ENCODE measurements at places on chromosomes 7 and 10.

- no peak for DNase-seq
Measured at GRCh38 chr10:89550509-89550908, 15.1 kb upstream of the SLC16A12 start.

DNA sequence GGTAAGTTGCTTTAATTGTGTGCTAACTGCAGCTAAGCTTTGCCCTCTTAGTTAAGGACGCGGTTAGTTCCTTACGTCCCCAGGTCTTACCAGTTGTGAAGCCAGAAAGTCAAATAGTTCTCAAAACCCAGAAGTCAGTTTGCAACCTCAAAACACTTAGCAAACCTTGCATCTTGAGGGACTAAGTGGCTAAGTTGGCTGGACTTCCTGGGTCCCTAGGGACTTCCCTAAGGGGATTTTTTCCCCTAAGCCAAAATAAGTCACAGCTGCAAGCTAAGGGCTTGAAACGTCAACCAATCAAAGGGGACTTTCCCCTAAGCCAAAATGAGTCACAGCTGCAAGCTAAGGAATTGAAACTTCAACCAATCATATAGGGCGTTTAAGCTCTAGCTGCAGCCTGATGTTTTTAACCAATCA is 36.2 kb upstream of the HECW1 start:
- DNase-seq: peak; percentile 27

- DNase-seq: no peak
Measured at GRCh38 chr7:71267734-71268469, 136.0 kb downstream of the GALNT17 start.

- DNase-seq: no peak
Measured at GRCh38 chr7:156639426-156640256, 933 bp upstream of the RNF32 start.

DNA sequence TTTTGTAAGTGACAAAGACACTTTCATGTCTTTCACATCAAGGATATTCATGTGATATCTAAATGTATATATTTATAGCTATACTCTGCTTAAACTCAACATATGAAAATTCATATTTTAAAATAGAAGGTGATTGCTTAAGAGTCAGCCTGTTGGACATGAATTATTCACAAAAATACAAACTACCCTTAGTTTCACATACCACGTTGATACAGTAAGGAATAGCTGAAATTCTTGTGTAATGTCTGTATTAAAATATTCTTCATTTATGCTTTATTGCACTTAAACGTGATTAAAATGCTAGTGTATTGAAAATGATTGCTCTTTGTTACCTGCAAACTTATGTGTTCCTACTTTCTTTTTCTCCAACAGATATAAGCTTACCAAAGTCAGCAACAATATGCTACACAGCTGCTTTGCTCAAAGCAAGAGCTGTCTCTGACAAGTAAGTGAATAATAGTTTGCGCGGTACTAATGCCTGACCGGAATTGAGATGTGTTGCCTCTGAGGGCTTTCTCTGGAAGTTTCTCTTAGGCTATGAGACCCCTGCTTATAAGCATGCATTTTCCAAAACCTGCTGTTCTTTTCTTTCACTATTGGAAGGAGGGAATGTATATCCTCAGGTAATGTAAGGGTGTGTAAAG is 133.8 kb downstream of the WNT2 start:
- no peak for DNase-seq

GRCh38 chr10:19993714-19994315 is 177.6 kb downstream of the PLXDC2 start:
- DNase-seq: no peak

DNA sequence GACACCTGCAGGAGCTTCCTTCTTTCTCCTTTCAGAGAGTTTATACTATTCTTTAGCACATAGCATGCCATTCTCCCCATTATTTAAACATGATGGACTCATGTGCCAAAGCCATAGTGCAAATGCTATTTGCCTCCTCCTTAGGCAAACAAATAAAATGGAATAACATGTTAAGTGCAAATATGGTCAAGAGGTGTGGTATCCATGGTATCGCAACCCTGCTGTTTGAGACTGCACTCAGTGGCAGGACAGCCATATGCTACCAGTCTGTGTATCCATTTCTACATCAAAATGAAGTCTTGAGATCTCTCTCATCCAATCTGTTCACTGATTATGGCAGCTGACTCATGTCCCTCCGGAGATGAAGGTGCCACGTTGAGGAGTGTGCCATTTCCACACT is 22.8 kb downstream of the HEPACAM2 start:
- DNase-seq: no peak

DNA sequence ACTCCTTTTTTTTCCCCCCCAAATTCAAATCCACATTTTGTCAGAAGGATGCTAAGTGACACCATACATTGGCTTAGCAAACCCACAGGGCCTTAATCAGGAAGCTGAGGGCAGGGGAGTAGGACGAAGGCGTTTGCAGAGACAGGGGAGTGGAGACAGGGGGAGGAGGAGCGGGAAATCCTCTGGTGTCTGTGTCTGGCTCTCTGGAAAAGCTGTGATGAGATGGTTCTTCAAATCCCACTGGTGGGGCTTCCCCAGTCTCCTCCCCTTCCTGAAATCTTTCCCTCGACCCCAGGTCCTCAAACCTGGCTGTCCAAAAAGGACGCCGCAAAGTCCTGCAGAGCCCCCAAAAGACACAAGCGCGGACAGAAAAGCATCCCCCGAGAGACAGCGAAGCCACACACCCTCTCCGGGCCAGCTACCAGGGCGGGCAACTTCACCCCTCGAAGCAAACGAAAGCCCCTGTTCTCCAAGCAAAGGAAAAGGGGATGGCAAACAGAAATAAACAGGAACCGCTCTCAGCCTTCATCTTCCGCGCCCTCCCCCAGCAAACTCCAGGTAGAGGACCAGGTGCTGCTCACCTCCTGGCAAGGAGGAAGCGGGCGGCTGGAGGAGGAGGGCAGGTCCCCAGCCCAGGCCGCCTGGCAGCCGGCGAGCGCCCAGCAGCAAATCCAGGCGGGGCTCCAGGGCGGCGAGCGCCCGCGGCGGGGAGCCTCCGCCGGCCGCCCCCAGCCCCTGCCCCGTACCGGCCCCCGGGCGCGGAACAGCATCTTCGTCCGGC is 520 bp downstream of the ELAPOR2 start:
- peak; percentile 10 for DNase-seq

GRCh38 chr10:120788771-120789170 is 62.4 kb upstream of the WDR11 start:
- no peak for DNase-seq

- DNase-seq: no peak
Measured at GRCh38 chr7:25643770-25644394, 415.6 kb upstream of the NPVF start.

DNA sequence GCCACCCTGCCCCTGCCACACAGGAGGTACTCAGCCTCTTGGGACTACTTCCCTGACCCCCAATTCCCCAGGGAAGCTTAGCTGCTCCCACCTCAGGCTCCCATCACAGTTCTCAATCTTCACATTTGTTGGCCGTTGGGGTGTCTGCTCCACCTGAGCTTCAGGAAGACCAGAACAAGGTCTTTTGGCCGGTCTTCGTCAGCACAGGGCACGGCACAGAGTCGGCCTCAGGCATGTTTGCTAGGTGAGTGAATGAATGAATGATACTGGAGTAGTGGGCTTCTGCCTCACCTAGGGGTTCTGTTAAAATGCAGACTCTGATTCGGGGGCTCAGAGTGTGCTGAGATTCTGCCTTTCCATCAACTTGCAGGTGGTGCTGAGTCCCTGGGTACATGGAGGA is 20.3 kb downstream of the GPRIN2 start:
- DNase-seq: no peak

DNA sequence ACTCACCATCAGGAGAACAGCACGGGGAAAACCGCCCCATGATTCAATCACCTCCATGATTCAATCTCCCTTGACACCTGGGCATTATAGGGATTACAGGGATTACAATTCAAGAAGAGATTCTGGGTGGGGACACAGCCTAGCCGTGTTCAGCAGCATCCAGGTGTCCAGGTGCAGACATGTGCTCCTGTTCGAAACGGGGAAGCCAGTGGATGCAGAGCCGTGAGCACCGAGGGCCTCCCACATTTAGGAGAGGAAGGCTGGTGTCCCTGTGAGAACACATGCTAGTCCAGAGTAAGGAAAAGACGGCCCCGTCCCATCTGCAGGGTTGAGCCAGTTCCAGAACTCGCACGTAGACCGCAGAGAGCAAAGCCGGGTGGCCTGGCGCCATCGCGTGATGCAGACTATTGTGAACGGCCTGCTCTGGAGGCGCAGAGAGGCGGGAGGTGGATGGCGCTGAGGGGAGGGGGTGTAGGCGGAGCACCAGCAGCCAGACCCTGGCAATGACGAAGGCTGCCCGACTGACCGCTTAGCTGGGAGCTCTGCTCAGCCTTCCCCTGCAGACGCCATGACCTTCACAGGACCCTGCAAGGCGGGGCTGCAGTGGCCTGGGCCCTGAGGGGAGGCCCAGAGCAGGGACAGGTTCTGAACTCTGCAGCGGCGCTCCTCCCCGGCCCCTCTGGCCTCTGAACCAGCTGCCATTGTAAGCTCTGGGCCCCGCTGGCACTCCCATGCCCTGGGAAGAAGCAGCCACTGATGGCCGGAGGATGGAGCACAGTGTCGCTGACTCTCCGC is 141.6 kb upstream of the TCERG1L start:
- DNase-seq: no peak

DNA sequence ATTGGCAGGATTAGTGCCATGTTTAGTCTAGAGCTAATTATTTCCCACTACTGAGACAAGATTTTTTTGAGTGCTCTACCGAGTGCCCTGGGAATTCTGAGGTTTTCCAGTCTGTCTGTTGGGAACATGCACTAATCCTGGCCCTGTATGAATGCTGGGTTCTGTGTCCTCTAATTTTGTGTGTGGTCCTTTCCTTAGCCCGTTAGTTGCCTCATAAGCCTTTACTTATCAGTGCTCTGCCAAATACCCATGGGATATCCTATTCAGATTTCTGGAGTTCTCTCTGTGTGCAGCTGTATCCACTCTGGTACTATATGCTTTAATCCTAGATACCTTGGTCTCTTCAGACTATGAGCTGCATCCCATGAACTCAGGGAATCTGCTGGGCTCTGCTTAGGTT is 13.1 kb downstream of the CSGALNACT2 start:
- no peak for DNase-seq

GRCh38 chr7:5477723-5478531 is 54.3 kb upstream of the TNRC18 start:
- DNase-seq: no peak

DNA sequence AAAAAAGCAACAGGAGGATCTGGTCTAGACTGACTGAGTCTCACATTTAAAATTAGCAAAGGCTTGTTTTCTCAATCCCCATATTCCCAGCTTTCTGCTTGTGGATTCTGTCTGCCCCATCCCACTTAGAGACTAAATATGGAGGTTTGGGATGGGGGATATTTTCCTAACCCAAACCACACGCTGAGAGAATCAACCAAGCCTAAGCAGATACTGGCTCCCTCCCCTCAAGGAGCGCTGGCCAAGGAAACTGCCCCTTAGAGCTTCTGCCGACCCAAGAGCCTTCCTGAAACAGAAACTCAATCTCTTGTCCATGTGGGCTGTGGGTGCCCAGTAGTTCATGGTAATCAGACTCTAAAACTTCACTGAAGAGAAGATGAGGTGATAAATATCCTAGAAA is 3.9 kb downstream of the FFAR4 start:
- no peak for DNase-seq

- no peak for DNase-seq
Measured at GRCh38 chr10:88037623-88038022, 174.2 kb downstream of the PTEN start.

- DNase-seq: no peak
Measured at GRCh38 chr7:45143616-45144015, 14.0 kb upstream of the RAMP3 start.

DNA sequence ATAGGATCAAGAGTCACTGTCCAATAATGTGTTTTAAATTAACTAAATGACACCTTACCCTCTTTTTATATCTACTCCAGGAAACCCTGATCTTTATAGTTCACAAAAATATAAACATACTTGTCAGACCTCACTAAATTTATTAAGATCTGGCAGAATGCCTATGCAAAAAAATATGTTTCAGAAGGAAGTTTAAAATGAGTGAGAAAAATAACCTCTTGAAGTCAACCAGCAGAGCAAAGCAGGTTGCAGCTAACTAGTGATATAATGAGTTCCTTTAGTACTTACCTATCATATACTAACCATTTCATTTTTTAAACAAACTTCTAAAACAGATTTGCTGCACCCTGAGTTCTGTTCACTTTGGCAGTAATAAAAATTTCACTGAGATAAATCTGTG is 14.0 kb upstream of the HGF start:
- DNase-seq: no peak

DNA sequence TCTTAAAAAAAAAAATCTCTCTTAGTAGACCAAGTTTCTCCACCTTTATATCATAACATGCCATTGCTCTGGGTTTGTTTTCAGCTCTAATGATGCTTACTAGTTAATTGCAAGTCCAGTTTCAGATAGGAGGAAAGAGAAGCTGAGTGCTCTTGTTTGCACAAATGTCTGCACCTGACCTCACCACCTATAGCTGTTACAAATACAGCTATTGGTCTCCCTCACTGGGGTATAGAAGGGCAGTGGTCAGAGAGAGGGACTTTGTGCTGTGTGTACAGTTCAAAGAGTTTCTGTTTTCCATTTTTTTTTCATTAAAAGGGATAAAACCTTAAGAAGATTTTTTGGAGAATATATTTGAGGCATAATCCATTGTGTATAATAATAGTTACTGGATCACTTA is 52.7 kb downstream of the TAS2R16 start:
- DNase-seq: no peak

DNA sequence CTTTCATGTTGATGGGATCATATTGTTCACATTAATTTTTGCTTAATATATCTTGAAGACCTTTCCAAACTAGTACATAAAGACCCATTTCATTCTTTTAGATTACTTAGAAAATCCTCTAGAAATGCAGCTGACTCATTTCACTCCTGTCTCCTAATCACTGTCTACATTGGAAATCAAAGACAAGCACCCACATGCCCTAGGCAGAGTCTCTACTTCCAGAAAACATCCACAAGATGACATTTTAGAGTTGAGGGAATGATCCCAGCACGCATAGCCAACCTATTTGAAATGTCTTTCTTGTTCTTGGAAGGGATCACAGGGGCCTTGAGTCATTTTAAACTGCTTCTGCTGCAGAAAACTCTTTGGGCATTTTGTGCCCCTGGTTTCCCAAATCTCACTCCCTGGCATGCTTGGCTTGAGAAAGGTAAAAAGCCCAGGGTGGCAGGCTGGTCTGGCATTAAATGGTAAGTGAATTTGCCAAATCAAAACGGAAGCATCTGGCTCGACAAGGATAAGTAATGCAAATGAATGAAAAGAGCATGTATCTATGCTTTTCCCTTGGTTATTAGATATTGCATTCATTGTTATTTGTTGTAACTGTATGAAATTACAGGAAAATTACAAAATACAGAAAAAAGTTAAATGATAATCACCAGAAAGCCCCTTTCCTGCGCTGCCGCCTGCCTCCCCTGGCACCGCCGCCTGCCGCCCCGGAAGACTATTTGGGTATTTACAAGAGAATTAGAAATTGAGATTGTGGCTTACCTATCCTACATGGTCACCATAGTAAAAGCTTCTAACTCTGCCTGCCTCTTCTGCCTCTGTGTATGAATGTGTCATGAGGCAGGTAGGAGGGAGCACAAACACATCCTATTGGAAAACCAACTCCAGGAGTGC is 225.3 kb downstream of the PTEN start:
- no peak for DNase-seq
